Urinary bladder (tissue), 4 donors: ENCODE measurements at places on chromosomes 2 and 18.

- no peak for DNase-seq
Observed at GRCh38 chr2:202019689-202020450, 13.8 kb upstream of the FZD7 start.

- no peak for DNase-seq
Observed at GRCh38 chr2:212649646-212650045, 111.0 kb upstream of the ERBB4 start.

GRCh38 chr18:54229421-54230059, 5.1 kb upstream of the MBD2 start:
- no peak for DNase-seq

GRCh38 chr18:39681061-39681460, 2115.5 kb upstream of the CELF4 start:
- no peak for DNase-seq

DNA sequence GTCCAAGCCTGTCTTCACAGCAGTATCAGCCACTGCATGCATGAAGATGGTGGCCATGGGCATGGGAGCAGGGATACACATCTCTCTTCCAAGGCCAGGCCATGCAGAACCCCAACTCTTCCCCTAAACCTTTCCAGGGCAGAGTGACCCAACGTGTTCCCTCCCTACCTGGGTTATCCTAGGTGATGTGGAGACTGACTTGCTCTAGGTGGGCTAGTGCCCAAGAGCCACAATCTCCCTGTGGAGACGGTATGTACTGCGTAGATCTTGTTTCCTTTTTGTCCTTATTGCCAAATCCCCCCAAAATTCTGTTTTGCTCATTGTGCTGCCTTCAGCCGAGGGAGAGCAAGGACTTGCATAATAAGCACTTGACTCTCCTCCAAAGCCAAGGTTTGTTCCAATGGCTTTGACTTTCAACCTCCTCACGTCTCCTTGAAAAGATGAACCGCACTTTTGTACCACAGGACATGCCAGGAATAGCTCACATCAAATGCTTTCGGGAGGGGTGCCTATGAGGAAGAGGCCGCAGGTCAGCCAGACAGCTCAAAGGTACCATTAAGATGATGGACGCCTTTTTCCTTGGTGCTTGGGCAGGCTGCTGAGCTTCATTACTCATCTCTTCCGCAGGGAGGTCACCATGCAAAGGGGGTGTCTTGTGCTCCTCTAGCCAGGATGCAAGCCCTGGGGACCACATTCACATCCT, 76.2 kb upstream of the GLI2 start:
- no peak for DNase-seq

GRCh38 chr2:100882645-100883613, 63.0 kb downstream of the NPAS2 start:
- DNase-seq, result no peak
